Right ventricle myocardium inferior (tissue), 1 donor: ENCODE measurements at places on chromosomes 7 and 10. TPM values are rescaled to one million over a fixed set of nuclear protein-coding genes. Genes with fewer than 3 reads are reported as not detected.

DNAJC12 gene
- 7.1 TPM for total RNA-seq

KNDC1 gene
- total RNA-seq: not detected

KIN gene
- total RNA-seq: 7.5 TPM

FAM25G gene
- not detected for total RNA-seq

EGR2 gene
- total RNA-seq: 1.0 TPM

IFIT5 gene
- total RNA-seq: 8.2 TPM
